ENCODE measurements at places on chromosomes 12 and 14.

GRCh38 chr12:6763380-6763779 lies 2.8 kb upstream of the PTMS start:
- DNase-seq: no peak

DNA sequence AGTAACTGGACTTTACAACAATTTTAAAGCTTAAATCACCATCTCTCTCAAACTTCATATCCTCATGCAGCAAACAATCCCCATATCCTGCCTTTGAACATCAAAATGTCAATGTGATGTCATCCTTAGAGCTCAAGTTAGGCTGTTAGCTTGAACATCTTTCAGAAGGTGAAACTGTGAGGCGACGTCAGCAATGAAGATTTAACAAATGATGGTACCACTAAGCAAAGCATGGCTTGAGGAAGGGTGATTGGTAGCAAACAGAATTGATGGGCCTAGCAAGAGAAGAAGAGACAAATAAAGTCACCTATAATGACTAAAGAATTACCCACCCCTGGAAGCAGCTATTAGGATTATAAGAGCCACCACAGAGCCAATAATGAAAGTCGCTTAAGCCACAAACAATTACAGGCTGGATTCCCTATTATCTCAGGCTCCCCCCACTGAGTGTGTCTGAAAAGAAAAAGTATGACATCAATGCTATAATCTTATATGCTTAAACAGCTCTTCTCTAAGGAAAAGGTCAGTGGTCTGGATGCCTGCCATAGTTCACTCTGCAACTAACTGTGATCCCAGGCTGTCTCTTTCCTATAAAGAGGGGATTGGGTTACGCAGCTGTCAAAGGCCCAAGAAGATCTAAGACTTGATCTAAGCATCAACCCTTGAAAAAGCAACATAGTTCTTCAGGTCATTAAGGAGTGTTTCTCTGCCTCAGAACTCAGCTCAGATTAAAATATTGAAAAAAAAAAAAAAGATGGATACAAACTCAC lies 18.1 kb downstream of the EGLN3 start:
- DNase-seq: no peak

- DNase-seq: no peak
Observed at GRCh38 chr12:115233891-115234543, 550.0 kb upstream of the TBX3 start.

- DNase-seq: no peak
Observed at GRCh38 chr12:62319058-62319457, 58.9 kb downstream of the USP15 start.

GRCh38 chr14:31283153-31283552 lies 75.6 kb upstream of the HECTD1 start:
- no peak for DNase-seq

GRCh38 chr14:20460458-20461224 lies 593 bp downstream of the PIP4P1 start:
- DNase-seq: no peak

DNA sequence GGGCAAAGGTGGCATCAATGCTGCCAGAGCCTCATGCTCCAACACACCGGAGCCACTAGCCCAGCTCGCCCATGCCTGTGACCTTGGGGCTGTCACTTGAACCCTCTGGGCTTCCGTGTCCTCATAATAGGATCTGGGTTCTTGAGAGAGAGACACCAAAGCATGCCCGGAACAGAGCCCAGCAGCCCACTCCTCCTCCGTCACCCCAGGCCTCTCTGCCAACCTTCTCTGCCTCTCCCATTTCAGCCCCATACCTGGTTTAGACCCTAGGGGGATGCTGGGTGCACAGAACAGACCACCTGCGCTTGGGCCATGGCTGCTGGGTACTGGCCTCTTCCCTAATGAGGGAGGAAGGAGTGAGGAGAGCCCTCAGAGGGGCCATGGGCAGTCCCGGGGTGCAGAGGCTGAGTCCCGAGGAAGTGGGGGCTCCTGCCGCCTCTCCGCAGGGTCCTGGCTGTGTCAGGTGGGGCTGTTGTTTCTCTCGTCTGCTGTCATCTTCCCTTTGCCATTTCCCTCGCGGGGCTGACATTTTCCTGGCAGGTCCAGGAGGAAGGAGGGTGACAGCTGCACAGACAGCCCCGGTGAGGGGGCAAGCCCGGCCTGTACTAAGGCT lies 172.4 kb upstream of the RTL1 start:
- DNase-seq: no peak

GRCh38 chr12:31203261-31203660 lies 122.7 kb downstream of the SINHCAF start:
- no peak for DNase-seq

GRCh38 chr14:33441633-33442032 lies 503.0 kb downstream of the NPAS3 start:
- no peak for DNase-seq

GRCh38 chr12:62210422-62210821 lies 49.8 kb upstream of the USP15 start:
- DNase-seq: no peak

GRCh38 chr14:83816761-83817160 lies 1713.2 kb upstream of the FLRT2 start:
- DNase-seq: no peak

- no peak for DNase-seq
Observed at GRCh38 chr12:56234746-56235436, 5.0 kb downstream of the SLC39A5 start.

- no peak for DNase-seq
Observed at GRCh38 chr12:51070004-51070403, 13.4 kb downstream of the CSRNP2 start.

DNA sequence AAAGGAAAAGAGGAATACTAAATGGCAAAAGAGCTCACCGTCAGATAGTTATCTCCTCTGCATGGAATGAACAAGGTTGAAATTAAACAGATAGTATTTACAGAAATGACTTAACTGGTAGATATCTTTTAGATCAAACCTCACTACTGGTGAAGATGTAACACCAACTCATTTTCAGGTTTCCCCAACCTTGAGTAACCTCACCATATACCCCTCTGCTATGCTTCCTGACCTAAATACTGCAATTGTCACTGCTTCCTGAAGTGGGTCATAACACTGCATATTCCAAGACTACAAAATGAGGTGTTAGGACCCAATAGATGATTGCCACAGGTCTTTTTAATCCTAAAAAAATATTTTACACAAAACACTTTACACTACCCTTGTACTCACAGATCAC lies 76.3 kb upstream of the PLEKHA5 start:
- DNase-seq: no peak

GRCh38 chr12:33205981-33206380 lies 233.6 kb downstream of the SYT10 start:
- no peak for DNase-seq

GRCh38 chr12:120997448-120997847 lies 18.8 kb downstream of the C12orf43 start:
- DNase-seq: no peak

DNA sequence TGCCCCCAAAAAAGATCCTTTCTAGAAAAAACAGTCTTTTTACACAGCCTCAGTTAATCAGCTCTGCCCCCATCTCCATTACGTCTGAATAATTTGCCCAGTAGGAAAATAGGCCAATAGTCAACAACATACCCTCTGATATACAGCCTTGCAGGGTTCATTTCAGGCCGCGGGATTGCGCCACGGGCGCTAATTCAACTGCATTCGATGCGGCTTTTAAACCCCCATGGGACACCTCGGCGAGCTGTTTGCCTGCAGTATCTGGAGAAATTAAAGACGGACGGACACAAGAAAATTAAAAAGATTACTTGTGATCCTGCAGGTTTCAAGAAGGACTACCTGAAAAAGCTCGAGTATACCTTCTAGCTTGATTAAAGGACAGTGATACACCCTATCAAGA lies 36.1 kb downstream of the ERP29 start:
- DNase-seq: no peak

- no peak for DNase-seq
Observed at GRCh38 chr12:92756898-92757596, 54.3 kb downstream of the PLEKHG7 start.

DNA sequence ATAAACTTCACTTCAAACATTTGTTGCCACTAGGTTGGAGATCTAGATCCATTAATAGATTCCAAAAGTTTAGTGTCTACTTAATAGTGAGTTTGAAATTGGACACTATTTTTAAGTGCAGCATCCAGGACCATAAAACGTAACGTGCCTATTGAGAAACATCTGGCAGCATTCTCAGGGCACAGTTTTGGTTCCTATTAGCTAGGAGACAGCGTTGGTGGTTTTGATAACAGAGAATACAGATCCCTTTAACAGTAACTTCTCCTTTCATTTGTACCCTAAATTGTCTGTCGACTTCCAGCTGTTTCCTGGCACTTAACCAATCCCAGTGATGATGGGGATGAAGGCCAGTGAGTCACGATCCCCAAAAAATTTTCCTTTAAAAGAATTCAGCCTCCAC lies 25.8 kb downstream of the KCNK10 start:
- DNase-seq: no peak

- no peak for DNase-seq
Observed at GRCh38 chr14:67461341-67461985, 27.1 kb downstream of the TMEM229B start.

GRCh38 chr14:91202234-91202974 lies 42.1 kb downstream of the GPR68 start:
- no peak for DNase-seq

- DNase-seq: no peak
Observed at GRCh38 chr14:54488318-54488645, 498 bp downstream of the GMFB start.

DNA sequence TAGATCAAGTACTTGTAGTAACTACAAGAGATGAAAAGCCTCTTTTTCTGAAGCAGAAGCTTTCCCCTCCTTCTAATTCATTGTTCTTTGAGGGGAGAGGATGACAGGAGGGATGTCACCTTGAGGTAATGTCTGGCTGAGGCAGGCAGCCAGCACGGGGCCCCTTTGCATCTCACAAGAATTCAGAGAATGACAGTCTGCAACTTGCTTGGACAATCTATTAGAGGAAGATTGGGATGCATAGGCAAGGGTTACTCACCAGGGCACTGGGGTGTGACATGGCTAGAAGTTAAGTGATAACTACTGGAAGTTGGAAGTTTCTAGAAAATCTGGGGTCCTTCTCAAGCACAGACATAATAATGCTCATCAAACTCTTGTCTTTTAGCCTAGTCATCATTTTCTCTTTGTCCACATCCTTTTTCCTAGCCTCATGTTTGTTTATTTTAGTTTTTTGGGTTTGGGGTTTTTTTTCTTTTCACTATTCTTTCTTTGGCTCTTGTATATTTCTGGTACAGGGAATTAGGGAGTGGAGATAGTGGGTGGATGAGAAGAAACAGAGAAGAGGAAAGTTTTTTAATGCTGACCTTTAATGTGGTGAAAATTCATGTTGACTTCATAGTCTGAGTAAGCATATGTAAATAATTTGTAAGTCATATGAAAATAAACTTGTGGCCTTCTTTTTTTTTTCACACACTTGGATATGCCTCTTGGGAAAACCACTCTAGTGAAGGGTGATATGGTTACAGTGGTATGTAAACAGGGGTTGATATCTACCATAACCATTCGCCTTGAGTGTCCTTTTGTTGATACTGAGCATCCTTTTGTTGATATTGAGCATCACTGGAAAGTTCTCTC lies 55.1 kb downstream of the TTLL5 start:
- DNase-seq: no peak

DNA sequence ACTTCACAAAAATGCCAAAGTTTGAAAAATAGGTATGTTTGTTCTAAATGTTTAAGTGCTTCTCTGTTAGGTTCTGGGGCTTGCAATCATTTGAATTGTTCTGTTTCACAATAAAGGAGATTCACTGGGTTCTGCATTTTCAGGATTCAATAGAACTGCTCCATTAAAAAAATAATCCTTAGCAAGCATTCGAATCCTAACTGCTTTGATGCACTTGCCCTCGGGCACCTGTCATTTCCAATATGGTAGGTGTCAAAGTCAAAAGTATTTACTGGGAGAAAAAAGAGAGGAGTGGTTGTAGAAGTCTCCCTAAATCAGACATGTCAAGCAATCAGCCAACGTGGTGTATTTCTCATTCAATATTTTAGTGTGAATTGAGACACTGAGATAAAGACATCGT lies 5.5 kb downstream of the APOLD1 start:
- DNase-seq: no peak

DNA sequence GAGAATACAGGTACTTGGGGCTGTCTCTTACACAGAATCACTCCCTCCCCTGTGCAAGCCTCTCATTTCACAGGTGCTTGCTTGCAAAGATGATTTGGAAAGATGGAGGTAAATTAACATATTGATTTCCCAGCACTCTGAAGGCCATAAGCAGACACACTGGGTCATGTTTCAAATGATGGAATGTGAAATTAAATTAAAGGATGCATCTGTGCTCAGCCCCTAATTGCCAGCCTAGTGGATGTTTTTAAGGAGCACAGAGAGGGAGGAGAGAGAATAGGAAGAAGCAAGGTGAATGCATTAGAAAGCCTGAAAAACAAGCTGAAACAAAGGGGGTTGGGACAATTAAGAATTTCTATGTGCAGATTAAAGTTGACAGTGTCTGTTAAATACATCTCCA lies 96.1 kb upstream of the GRIP1 start:
- no peak for DNase-seq

DNA sequence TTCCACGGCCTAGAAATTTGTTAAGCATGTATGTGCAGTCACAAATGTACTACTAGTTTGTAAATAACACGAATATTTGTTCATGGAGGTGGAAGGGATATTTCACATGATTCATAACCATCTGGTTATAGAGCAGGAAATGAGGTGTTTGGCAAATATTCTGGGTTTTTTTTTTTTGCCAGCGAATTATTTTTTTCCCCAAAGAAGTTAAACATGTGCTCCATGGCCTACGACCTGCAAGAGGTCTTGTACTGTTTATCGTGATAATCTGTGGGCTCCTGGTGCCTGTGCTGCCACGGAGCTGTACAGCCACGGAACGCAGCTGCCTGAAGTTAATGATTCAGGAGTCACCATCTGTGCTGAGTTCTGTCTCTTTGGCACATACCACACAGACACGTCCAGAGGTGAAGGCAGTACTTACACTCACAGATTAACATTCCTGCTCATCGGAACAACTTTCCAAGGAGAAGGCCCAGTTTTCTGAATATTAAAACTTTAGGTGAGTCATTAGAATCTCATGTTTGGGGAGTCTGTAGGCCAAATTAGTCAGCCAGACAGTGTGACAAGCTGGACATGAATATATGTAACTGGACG lies 156.3 kb downstream of the TMX1 start:
- DNase-seq: no peak

DNA sequence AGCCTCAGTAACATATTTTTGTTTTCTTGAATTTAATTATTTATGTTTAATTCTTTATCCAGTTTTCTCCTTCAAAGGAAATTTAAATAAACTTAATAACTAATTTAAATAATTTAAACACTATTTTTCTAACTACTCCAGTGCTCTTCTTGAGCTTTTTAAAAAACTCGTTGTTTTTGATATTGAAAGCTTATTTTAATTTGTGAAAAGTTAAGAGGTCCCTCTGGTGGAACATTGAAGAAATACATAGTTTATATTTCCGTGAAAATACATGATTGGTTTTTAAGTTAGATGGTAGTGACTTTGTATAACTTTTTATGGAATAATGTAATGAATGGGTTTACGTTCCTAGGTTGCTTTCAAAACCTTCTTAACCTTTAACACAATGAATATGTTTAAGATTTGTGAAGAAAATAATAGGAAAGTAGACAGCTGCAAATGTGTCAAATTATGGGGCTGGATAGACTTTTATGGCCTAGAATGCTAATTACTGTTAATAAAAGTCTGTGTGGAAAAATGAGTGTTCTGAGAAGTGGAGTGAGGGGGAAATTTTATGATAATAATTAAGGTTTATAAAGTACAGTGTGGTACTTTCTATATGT lies 45.9 kb upstream of the MSRB3 start:
- no peak for DNase-seq

- no peak for DNase-seq
Observed at GRCh38 chr12:105335856-105336255, 5.4 kb downstream of the C12orf75 start.

GRCh38 chr14:55277972-55278740 lies 6.9 kb downstream of the FBXO34 start:
- peak; percentile 29 for DNase-seq
